ENCODE measurements at places on chromosomes 2 and 18.

- no peak for DNase-seq
These were observed 38.8 kb downstream of the BMP10 start for GRCh38 chr2:68832233-68832869.

DNA sequence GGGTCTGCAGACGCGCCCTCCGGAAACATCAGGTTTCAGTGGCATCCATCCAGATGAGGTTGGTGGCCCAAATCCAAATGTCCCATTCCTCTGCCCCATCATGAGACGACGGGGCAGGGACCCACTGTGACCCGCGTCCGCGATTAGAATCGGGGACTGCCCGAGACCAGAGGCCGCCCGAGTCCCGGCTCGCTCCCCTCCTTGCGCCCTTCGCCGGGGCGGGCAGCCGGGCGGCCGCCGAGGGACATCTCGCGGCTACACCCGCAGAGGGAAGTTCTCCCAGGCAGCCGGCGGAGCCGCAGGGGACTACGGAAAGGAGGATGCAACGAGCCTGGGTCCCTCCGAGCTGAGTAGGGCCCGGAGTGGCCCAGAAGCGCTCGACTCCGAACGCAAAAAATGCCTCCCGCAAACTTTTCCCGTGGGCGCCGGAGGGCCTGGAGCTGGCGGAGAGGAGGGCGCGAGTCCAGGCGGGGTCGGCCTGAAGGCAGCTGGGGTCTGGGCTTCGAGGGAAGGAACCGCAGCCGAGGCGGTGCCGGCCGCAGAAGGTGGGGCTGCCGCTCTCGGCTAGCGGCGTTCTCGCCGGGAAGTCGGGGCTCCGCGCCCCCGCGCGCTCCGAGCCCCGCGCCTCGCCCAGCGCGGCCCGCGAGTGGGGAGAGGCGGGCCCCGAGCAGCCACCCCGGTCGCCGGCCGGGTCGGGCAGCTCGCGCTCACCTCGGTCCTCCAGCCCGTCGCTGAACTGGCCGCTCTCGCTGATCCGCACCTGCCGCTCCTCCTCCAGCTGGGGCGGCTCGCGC, 580 bp downstream of the TMEM163 start:
- no peak for DNase-seq

DNA sequence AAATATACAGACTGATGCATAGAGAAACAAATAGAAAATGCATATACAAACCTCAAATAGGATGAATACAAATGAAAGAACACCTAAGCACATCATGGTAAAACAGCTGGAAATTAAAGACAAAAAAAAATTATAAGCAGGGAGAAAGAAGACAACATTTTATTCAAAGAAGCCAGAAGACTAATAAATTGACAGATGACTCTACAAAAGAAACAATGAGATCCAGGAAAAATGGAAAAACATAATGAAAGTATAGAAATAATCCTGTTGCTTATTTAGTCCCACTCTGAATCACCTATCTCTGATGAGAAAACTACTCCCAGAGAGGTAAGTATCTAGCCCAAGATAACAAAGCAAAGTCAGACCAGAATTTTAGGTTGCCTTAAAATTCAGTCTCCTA, 143.4 kb downstream of the RBM43 start:
- DNase-seq = no peak

- no peak for DNase-seq
These were observed 3.3 kb downstream of the KATNAL2 start for GRCh38 chr18:46920653-46921052.

- no peak for DNase-seq
These were observed 6.9 kb downstream of the SNORC start for GRCh38 chr2:232876978-232877441.

DNA sequence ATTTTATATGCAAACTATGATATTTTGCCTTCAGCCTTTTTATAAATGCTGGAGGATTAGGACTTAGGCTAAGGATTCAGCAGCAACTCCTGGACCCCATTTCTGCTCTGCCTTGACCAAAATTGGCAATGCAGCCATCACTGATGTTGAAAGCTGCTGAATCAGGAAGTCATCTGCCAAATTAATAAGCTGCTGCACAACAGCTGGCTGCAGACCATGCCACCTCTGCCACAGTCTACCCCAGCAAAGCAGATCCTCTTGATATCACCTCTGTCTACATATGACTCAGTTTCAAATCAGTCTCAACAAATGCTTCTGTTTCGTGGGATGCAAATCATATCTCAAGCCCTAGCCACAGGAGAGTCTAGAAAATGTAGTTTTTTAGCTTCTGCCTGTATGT, 7.1 kb upstream of the SOS1 start:
- no peak for DNase-seq

DNA sequence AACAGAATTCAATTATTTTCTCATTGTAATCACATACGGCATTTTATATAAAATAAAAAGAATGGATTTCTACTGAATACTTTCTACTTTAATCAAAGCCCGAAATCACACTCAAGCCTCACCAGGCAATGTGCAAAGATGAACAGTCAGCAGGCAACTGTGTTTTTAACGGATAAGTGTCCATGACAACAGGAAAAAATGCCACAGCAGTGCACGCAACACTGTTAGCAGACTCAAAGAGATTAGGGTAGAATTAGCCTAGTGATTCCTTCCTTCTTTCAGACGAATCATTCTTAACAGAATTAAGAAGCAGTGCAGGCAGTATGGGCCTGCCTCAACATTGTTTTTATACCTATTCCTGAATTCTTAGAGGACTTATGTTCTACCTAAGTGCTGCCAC, 135.6 kb downstream of the CDH2 start:
- DNase-seq = no peak

GRCh38 chr2:30275256-30275655, 43.9 kb downstream of the LBH start:
- DNase-seq = no peak

DNA sequence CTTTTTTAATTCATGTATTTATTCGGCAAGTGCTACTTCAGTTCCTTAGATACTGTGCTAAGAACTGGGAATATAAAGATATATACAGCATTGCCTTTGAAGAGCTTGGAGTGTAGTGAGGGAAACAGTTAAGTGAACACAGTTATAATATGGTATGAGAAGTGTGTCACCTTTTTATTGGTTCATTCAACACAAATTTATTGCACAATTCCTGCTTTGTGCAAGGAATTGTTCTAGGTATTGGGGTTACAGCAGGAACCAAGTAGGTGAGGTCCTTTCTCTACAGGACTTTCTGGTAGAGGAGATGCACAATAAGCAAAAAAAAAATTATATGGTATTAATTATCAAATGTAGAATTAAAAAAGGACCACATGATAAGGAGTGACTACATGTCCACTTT, 65.5 kb downstream of the MTX2 start:
- DNase-seq = no peak

- DNase-seq = no peak
These were observed 824.0 kb upstream of the ID2 start for GRCh38 chr2:7857904-7858303.

DNA sequence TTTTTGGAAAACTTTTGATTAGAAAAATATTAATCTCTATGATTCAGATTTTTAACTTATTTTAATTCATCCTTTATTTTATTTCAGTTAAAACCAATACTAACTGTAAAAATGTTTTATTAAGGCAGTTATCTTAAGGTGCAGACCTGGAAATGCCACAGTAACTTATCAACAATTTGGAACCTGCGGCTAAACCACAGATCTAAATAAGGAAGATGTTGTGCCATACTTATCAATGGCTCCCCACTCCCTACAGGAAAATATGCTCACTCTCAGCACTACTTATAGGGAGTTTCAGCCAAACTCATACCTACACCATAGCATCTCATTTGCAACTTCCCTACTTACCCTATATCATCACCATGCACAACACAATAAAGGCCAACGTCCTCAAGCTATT, 226.9 kb upstream of the KYNU start:
- no peak for DNase-seq

GRCh38 chr2:137872577-137872976, 91.7 kb upstream of the HNMT start:
- DNase-seq = no peak

DNA sequence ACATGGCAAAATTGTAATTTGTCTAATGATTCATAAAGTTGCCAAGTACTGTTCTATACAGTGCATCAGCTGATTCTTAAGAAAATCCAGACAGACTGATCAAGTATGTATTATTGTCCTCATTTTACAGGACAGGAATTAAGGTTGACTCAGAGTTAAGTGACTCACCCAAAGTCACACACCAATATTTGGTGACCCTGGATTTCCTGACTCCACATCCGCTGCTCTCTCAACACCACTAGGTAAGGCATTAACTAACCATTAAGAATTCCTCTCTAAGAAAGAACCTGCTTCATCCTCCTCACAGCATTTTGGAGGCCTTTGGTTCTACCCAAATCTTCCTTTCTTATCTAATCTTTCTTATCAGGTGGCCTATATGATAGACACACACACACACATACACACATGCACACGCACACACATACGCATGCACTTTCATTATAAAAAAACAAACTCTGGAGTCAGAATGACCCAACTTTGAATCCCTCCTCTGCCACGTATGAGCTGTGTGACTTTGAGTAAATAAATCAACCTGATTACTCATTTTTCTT, 150.8 kb downstream of the ANKRD44 start:
- no peak for DNase-seq

GRCh38 chr2:28350196-28350595, 42.5 kb upstream of the FOSL2 start:
- DNase-seq = no peak

DNA sequence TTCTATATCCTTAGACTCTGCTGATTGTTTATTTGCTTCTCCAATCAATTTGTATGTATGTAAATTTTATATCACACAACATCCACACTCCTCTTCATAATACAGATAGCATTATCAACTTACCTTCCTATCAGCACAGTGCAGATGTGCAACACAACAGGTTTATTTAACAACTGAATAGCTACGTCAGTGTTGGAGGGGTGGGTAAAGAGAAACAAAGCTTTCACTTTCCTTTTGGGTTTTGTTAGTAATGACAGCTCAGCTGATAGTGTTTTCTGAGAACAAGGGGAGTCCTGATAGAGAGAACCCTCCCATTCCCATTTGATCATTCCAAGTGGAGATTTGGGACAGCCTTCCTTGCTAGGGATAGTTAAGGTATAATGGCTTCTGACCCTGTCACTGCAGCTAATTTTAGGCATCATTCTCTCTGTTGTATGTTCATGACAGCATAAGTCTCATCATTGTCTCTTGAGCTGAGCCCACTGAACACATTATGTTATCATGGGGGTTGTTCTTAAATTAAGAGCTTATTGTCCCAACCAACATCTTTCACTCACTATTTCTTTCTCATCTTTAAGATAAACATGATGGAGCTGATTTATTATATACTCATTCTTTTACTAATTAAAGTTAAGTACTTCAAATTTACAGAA, 227.7 kb downstream of the GPD2 start:
- DNase-seq = no peak

DNA sequence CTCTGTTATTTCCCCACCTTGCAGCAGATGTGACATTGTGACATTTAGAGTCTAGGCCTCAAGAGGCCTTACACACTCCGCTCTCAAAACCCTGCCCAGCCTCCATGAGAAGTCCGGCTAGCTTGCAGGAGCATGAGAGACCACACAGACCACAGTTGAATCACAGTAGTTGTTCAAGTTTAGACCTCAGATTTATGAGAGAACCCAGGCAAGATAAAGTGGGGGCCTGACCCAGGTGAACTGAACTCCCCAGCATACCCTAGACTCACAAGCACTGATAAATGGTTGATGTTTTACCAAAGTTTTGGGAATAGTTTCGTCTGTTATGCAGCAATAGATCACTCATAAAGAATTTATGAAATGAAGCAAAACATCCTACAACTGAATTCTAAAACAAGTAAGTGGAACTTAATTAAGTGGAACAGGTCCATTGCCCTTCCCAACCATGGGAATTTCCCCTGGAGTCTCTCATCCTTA, 4.7 kb upstream of the STAT1 start:
- DNase-seq = no peak

DNA sequence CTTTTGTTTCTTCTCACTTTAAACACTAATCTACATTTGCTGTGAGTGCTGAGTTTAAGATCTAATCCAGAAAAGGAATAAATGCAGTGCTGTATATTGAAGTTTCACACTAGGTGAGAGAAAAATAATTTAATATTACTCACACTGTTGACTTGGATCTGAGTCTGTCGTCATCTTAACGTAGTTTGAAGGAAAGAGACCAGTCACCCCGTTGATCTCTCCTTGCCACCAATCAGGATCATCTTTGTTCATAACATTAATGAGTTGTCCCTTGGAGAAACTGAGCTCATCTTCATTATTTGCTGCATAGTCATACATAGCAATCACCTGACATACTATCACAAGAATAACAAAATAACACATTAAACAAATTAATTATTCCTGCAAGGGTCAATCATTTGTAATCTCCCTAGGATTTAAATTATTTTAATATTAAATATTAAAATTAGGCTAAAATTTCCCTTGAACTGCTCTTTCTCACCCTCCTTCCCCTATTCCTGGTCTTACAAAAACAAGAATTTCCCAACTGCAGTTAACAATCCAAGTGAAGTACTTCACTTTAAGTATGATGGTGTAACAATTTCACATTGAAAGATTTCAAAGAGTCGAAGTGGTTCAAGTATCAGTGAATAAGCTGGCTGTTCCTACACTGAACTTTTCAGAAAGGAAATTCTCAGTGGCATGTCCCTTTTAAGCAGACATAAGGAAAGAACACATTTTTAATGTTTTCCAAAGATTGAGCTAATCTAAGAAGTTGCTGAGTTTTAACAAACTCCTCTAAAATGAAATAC, 71.3 kb downstream of the FAM228A start:
- DNase-seq = no peak

DNA sequence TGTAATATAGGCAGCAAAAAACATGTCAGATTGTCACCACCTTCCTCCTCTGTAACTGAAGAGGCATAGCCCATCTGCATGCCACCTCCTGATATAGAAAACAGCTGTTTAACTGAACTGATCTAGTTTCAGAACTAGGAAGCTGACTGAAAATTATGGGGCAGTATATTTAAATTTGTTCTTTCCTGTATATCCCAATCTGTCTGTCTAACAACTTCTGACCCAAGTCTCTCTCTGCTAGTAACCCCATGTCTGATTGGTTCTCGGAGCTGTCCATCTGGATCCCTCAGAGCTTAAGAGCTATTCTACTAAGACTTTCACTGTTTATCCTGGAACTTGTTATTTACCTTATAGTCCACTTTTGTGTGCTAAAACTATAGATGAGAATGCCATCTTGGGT, 68.2 kb upstream of the SLC35G4 start:
- no peak for DNase-seq

GRCh38 chr2:29228947-29229346, 113.7 kb downstream of the CLIP4 start:
- no peak for DNase-seq

- DNase-seq = no peak
These were observed 275.9 kb downstream of the MREG start for GRCh38 chr2:215737477-215737876.

DNA sequence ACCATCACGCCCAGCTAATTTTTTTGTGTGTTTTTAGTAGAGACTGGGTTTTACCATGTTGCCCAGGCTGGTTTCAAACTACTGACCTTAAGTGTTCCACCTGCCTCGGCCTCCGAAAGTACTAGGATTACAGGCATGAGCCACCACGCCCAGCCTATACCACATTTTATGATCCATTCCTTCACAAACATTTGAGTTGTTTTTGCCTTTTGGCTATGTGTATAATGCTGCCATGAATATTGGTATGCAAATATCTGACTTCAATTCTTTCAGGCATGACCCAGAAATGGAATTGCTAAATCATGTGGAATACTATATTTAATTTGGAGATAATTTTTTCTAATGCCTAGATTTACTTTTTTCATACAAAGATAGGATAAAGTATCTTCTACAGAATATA, 68.6 kb downstream of the TTC27 start:
- DNase-seq = no peak

- no peak for DNase-seq
These were observed 126.3 kb downstream of the TPGS2 start for GRCh38 chr18:36702401-36703013.

Data from cortex of kidney (tissue), 1 donor.